Nucleus accumbens (tissue), 56 donors: ENCODE measurements at places on chromosomes 1 and 21.

DNA sequence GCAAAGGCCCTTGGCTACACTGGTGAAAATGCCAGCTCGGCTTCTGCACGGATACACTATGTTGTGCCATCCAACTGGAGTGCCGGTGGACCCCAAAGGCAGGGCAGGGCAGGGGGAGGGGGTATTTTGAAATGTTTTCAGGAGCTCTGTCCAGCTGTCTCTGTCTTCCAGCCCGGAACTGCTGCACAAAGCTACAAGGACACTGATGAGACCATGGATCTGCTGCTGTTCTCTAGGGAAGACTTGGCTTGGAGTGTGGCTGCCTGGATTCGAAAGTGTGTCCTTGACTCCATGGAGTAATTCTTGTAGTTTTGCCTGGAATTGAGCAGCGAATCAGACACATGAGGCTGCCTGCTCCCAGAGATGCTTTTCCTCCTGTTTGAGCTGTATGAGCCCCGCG is 42.4 kb downstream of the TTC39A start:
- DNase-seq, result no peak

- no peak for DNase-seq
Observed at GRCh38 chr1:221527886-221528624, 213.8 kb downstream of the DUSP10 start.

- DNase-seq, result no peak
Observed at GRCh38 chr1:32150847-32151246, 28.6 kb upstream of the TXLNA start.

- DNase-seq, result no peak
Observed at GRCh38 chr1:59856725-59857338, 42.1 kb downstream of the HOOK1 start.

GRCh38 chr1:84141182-84142003 is 2.7 kb upstream of the PRKACB start:
- no peak for DNase-seq

GRCh38 chr1:184324972-184325371 is 61.9 kb upstream of the C1orf21 start:
- no peak for DNase-seq

DNA sequence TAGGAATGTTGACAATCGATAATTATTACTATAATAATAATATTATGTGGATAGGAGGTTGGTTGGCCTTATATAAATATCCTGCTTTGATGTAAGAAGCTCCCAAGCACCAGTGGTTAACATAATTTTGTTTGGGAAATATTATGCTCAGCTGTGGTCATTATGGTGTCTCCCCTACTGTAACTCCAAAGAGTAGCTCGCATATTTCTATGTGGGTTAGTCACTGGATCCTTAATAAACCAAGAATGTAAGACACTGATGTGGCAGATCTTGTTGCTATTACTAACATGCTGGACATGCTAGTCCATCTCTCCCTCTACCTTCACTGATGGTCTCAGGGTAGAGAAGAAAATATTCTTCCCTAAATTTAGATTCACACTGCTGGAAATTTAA is 79.2 kb upstream of the RALGPS2 start:
- DNase-seq, result no peak

- DNase-seq, result peak; percentile 81
Observed at GRCh38 chr1:108816049-108816893, 40.6 kb downstream of the AKNAD1 start.

GRCh38 chr1:109432336-109432735 is 6.1 kb upstream of the PSMA5 start:
- DNase-seq, result no peak

GRCh38 chr1:119838236-119838635 is 27.0 kb upstream of the REG4 start:
- no peak for DNase-seq

- no peak for DNase-seq
Observed at GRCh38 chr1:169161496-169162194, 55.2 kb downstream of the ATP1B1 start.

DNA sequence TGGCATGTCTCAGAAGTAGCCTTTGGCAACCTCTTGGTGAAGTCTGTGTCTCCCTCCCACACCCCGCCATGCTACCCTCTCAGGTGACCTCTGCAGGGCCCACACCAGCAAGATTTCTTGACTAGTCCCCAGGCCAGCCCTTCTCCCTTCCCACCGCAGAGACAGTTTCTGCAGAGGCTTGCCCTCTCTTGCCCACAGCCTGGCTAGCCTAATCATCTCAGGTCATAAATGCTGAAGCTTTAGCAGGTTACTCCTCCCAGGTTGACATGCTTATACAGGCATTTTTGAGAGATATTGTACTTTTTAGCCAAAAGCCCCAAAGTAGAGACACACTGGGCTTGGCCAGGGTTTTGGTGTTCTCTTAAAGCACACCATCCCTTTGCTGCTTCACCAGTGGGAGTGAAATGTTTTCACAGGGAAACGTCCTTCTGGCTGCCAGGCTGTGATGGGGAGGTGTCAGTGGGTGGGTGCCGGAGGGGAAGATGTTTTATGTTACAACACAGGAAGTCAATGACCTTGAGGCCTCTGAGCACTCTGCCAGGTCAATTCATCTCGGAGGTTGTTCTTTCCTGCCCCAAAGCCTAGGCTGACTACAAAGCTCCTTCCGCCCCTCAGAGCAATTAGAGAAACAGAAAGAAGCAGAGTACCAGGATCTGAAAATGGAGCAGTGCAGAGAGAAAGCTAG is 58.5 kb downstream of the STYXL2 start:
- DNase-seq, result no peak
